Activated CD8-positive, alpha-beta memory T cell treated with anti-CD3 and anti-CD28 coated beads for 4 hours (primary cell): ENCODE measurements at places on chromosomes 12 and 14.
A peak's percentile ranks its signal among the peaks of the same experiment; 100 is the strongest.

- DNase-seq: no peak
These were observed 455.0 kb downstream of the PCNX1 start for GRCh38 chr14:71362282-71362681.

DNA sequence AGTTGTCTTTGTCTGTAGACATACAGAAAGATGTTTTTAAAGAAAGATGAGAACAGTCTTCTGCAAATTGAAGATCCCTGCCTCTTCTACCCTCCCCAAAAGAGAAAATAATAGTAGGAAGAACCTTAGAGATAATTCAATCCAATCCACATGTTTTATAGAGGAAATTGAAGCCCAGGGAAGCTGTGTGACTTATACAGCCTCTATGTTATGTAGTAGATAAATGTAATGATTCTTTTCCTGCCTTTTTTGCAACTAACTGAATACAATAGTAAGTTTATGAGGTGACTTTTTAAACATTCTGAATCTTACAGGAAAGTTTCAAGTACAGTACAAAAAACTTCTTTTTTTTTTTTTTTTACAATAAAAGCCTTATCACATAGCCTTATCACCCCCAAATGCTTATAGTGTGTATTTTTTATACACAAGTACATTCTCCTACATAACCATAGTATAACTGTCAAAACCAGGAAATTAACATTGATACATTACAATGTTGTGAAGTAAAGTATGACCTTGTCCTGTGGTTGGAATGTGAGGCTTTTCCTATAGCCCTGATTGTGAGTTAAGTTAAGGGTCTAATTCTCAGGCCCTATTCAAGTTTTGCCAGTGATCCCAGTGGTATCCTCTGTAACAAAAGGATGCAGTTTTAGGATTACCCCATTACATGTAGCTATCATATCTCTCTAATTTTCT is 94.4 kb downstream of the FIGNL2 start:
- DNase-seq: no peak

DNA sequence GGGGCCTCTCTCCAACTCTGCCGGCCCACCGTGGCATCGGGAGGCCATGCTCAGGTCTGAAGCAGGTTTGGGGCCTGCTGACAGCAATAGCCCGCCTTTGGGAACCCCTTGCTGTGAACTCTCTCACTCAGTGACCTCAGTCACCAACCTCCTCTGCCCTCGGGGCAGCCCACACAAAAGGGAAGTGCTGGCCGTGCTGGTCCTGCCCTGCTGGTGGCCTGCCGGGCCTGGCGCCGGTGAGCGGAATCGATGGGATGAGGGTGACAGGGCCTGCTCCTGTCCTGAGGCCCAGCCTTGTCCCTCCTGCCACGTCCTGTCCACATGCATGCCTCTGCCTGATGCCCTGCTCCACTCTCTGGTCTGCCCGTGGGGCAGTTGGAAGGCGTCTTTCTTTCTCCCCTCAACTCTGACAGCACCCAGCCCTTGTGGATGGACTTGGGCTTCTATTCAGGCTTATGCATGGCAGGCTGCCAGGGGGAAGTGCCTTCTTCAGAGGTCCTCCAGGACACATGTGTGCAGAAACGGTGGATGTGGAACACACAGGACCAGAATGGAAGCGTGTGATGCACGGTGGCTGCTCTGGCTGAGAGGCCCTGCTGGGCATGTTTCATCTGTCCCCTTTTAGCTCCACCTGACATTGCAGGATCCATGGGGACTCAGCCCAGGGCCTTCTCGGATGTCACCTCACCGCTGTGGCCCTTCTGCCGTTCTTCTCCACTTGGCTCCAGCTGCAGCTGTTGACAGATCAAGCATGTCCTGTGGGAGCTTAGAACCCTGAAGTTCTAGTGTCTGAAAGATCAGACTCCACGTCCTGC is 31.9 kb downstream of the IL31 start:
- no peak for DNase-seq

GRCh38 chr12:111430433-111431353 is 25.0 kb downstream of the SH2B3 start:
- peak; percentile 49 for DNase-seq

- DNase-seq: no peak
These were observed 196.2 kb upstream of the ARHGAP5 start for GRCh38 chr14:31880935-31881334.

DNA sequence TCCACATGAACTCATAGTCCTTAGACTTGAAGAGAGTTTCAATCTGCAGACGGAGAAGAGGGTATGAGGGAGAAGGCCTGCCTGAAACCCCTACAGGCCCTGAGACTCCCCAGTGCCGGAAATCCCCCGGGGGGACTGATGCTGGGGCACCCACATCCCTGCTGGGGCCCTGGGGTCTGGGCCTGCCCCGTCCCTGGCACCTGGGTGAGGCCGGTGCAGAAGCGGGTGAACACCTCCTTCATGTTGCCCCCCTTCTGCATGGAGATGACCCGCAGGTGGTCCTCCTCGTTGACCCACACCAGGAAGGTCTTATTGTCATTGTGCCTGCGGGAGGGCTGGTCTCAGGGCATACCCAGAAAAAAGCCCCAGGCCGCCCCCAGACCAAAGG is 2.4 kb downstream of the CKB start:
- DNase-seq: no peak

DNA sequence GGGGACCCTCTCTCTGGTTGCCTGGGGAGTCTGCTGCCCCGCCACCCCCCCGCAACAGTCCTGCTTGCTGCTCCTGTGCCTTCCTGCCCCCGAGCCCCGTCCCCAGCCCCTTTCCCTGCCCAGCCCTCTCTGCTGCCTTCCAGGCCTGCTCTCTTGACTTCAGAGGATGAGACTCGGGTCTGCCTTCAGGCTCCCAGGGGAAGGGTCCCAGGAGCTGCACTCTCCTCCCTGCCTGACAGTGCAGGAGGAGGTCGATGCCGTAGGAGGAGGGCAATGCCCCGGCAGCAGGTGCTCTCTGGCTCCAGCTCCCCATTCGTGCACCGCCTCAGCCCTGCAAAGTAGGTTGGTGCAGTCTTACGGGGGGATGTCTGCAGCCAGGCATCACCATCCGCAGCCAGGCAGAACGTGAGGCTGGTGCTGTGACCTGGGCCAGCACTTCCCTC is 185.1 kb upstream of the C14orf180 start:
- DNase-seq: no peak

GRCh38 chr14:49250109-49250508 is 336.1 kb downstream of the RPS29 start:
- no peak for DNase-seq

DNA sequence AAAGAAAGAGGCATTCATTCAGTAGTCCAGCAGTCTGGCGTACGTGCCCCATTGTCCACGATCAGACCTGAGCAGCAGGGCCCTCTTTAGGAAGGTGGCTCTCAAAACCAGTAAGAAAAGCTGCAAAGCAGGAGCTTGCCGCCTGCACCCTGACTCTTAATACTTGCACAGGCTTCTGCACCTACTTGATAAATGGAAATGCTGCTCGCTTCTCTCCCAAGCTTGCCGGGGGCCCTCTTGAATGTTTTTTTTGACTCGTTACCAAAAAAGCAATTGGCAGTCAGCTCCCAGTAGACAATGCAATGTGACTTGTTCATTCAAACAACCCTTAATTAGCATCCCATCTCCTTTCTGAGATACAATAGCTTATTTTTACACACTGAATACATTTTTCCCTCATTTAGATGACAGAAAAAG is 27.2 kb upstream of the PTPRB start:
- no peak for DNase-seq

DNA sequence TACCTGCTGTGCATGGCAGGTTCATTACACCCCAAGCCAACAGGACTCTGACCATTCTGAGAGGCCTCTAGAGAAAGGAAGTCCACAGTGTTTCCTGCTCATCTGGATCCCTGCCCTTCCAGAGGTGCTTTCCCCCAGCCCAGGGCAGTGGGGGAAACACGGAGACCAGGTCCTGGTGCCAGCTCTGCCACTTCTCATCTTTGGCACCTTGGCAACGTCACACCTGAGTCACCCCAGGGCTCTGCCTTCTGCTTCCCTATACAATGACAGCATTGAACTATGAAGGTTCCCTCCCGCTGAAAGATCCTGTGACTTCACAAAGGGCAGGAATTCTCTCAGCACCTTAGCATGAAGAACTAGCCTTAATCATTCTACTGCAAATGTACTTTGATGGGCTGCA is 74.9 kb downstream of the ANO2 start:
- DNase-seq: no peak

DNA sequence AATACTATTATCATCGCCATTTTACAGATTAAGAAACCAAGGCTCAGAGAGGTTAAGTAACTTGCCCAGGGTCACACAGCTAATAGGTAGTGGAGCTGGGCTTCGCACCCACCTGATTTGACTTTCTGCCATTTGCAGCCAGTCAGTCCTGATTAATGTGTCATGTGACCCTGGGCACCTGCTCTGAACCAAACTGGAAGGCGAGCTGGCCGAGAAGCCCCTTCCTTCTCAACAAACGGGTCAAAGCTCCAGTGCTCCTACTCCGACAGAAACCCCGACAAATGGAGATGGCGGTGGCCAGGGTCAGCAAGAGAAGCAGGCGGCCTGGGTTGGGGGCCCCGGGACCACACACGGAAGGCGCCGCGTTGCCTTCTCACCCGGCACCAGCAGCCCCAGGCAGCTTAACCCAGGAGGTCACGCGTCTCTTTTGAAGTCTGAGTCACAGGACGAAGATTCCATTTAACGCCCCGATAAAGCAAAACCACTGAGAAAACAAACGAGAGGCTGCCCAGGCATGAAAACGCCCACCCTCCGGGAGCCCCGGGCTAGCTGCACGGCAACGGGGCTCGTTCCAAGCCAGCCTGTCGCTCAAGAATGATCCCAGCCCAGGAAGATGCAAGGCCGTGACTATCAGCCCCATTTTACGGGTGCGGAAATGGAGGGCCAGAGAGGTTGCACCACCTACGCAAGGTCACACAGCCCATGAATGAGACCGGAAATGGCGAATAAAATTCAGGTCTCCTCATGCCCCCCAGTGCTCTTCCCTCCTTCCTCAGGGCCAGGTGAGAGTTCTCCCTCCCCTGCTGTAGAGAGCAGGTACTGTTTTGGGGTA is 124.8 kb downstream of the SCARB1 start:
- DNase-seq: no peak

- DNase-seq: no peak
These were observed 128.5 kb downstream of the KIF26A start for GRCh38 chr14:104266631-104267575.

- DNase-seq: no peak
These were observed 42.3 kb upstream of the SLC24A4 start for GRCh38 chr14:92280554-92281262.

DNA sequence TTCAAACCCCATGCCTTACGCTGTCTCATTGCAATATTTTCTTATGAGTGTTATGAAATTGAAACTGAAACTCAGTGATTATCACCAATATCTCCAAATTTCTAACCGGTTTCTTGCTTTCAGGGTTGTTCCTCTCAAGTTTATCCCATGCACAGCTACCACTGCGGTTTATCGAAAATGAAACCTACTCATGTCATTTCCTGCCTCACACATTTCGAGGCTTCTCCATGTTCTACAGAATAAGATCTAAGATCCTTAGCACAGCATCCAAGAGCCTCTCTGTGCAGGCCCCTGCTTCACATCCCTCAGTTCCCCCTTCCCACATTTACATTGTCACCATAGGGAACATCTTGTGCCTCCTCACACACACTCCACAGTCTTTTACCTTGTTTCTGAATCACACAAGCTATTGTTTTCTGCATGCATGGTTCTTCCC is 45.5 kb upstream of the FAR2 start:
- DNase-seq: no peak

DNA sequence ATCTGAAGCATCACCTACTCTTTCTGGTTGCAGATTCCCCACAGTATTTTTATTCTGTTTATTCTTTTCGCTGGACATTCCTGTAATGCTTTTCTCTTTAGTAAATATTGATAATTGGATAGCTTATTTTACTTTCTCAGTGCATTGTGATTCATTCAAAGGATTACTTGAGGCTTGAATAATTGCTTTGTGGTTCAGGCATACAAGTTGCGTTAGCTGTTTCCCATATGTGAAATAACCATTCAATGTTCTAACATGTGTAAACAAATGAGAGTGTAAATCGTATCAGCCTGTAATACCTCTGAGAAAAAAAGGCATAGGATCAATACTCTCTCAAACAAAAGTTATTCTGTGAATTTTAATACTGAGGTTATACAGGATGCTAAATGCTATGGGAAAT is 1004.2 kb upstream of the SEL1L start:
- no peak for DNase-seq

GRCh38 chr12:10151621-10152020 is 20.3 kb downstream of the OLR1 start:
- DNase-seq: no peak

GRCh38 chr14:89616852-89617341 is 199.9 kb upstream of the FOXN3 start:
- no peak for DNase-seq

DNA sequence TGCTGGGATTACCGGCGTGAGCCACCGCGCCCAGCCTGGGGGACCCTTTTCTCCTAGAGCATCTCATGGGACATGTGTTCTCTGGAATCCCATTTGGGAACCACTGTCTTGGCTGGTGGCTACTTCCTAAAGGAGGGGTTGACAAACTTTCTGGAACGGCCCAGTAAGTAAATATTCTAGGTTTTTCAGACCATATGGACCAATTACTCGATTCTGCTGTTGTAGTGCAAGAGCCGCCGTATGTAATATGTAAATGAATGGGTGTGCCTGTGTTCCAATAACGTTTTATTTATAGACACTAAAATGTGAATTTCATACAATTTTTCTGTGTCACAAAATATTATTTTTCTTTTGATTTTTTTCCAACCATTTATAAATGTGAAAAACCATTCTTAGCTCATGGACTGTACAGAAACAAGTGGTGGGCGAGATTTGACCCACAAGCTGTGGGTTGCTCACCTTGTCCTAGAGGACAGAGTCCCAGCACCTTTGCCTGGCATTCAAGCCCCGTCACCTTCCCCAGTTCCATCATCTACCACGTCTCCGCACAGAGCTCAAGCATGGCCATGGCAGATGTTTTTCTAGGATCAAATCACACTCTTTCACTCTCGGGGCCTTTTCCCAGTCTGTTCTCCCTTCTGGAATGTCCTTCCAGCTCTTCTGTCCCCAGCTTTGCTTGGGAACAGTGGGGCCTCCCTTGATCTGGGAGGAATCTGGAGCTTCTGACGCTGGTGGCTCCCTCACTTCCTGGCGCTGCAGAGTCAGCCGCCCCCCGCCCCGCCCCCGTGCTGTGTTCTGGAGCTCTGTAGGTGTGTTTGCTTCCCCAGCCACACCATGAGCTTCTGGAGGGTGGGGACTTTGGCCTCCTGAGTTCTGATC is 17.9 kb upstream of the RCOR1 start:
- no peak for DNase-seq

DNA sequence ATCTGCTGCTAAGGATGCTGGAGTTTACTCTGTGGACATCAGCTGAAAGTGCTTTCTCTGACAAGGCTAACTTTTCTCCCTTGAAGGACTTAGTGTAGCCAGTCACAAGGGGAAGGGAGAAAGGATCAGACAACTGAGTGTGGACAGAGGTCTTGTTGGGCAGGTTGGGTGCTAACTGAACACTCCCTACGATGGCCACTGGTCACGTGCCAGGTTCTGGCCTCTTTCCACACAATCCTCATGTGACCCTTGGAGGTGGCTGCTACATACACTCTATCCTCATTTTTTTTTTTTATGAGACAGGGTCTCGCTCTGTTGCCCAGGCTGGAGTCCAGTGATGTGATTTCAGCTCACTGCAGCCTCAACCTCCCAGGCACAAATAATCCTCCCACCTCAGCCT is 39.7 kb downstream of the FOXN4 start:
- no peak for DNase-seq

- DNase-seq: peak; percentile 24
These were observed 103.8 kb upstream of the ETV6 start for GRCh38 chr12:11545484-11546330.
